IMR-90 (cell line): ENCODE measurements at places on chromosomes 5 and 9. TPM values are rescaled to one million over a fixed set of nuclear protein-coding genes. Genes with fewer than 3 reads are reported as not detected.

DNA sequence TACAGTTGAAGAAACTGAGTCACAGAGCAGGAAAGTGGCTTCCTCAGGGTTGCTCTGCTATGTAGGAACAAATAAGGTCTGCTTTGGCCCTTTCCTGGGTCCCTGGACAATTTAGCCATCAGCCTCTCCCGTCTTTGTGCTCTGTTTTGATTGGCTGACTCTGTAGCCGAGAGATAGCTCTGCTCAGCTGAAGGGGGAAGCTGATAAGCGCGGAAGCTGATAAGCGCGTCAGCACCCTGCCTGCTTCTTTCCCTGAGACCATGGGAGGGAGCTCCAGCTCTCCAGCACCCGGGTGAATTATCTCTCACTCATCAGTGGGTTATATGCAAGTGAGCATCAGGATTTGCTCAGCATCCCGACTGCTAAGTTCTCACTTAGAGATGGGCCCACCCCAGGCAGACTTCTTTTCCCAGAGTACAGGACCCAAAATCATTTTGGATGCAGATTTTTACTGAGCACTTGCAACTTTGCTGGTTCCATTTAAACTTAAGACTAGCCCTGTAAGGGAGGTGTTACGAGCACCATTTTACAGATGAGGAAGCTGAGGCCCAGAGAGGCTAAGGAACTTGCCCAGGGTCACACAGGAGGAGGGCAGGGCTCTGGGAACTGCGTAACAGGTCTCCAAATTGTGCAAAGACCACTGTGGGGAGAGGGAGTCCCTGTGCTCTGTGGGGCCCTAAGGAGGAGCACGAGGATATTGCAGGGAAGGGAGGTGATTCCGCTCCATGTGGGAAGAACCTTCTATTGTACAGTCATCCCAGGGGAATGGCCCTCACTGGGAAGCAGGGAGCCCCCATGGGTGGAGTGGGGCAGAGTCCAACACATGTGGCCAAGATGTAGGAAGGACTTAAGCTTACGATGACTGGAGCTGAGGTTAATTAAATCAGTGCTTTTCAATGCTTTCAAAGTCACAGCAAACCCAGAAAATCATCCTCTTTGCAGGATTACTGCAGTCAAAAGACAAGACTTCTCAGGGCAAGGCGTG is 83.7 kb upstream of the ORM1 start:
- H3K4me1 ChIP-seq, result no peaks in the 10 kb centered on the region
- H3K36me3 ChIP-seq, result peaks cover 20% of the 10 kb centered on the region; the same call in 1 of the 2 replicates
- H3K4me3 ChIP-seq, result no peak overlapping the region
- peak; percentile 66 for DNase-seq
- H3K27ac ChIP-seq, result no peak overlapping the region
- H3K27me3 ChIP-seq, result no peaks in the 10 kb centered on the region

GRCh38 chr9:74494490-74494889 is 2.6 kb upstream of the RORB start:
- no peak overlapping the region for H3K27ac ChIP-seq
- no peaks in the 10 kb centered on the region for H3K36me3 ChIP-seq
- no peak overlapping the region for H3K4me3 ChIP-seq
- no peaks in the 10 kb centered on the region for H3K4me1 ChIP-seq
- H3K27me3 ChIP-seq, result peaks cover 20% of the 10 kb centered on the region

- H3K4me3 ChIP-seq, result no peak overlapping the region
- H3K27ac ChIP-seq, result no peak overlapping the region
- no peaks in the 10 kb centered on the region for H3K36me3 ChIP-seq
- peaks cover 52% of the 10 kb centered on the region for H3K4me1 ChIP-seq
These were observed 8.4 kb downstream of the EEIG1 start for GRCh38 chr9:127972236-127972871.

DNA sequence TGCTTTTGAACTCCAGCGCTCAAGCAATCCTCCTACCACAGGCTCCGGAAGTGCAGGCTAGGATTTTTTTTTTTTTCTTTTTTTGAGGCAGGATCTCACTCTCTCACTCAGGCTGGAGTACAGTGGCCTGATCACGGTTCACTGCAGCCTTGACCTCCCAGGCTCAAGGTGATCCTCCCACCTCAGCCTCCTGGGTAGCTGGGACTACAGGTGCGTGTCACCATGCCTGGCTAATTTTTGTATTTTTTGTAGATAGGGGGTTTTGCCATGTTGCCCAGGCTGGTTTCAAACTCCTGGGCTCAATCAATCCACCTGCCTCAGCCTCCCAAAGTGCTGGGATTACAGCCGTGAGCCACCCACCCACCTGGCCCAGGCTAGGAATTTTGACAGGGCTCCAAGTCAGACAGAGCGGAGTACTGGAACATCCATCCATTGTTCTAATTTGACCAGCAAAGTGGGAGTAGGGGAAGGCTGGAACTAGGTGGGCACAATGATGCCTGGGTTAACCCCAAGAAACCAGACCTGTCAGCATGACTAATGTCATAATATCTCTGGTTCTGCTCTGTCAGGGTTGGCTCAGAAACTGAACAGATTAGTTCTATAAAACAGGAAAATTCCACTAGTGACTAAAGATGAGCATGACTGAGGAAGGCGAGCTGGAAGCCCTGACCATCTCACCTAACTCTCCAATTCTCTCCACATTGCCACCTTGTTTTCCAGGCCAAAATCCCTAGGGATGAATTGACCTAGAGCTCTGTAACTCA is 9.2 kb downstream of the ZBTB5 start:
- peaks cover 2% of the 10 kb centered on the region; the same call in 1 of the 2 replicates for H3K36me3 ChIP-seq
- H3K27me3 ChIP-seq, result no peaks in the 10 kb centered on the region
- H3K27ac ChIP-seq, result no peak overlapping the region

- H3K4me1 ChIP-seq, result peaks cover 6% of the 10 kb centered on the region
- H3K36me3 ChIP-seq, result no peaks in the 10 kb centered on the region
- no peak overlapping the region for H3K4me3 ChIP-seq
- no peak overlapping the region for H3K27ac ChIP-seq
- no peak for DNase-seq
- H3K27me3 ChIP-seq, result no peaks in the 10 kb centered on the region
These were observed 146.4 kb downstream of the GNAQ start for GRCh38 chr9:77885104-77885672.

- no peak overlapping the region for H3K4me3 ChIP-seq
- H3K4me1 ChIP-seq, result no peaks in the 10 kb centered on the region
- H3K36me3 ChIP-seq, result peaks cover 34% of the 10 kb centered on the region
- no peak for DNase-seq
- no peaks in the 10 kb centered on the region for H3K27me3 ChIP-seq
These were observed 57.9 kb upstream of the FBXW11 start for GRCh38 chr5:172064358-172064757.

DNA sequence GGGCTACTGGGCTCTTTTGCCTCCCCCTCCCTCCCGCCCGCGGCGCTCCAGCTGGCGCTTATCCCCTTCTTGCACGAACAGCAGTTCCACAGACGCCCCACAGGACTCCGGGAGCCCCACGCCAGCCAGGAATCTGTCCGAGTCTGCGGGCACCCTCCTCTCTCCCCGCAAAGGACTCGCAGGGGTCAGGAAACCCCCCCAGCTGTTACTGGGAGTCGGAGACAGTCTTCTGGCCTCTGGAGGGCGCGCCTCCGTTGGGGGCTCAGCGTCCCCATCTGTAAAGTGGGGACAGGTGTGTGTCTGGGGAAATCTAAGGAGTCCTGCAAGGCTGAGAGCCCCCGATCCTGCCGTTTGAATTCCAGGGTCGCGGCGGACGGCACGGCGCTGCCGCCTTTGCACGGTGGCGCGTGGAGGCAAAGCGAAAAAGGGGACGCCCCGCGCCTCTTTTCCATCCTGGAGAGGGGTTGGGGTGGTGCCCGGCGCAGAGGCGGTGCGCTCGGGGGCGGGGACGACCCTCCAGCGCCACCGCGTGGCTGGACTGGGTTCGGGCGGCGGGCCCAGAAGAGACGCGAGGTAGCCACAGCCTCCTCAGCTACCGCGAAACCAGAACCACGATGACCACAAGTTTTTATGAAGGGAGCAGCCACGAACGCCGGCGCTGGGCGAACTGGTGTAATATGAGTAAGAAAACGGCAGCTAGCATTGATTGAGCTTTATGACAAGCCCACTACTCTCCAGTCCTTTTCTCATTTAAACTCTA is 2.8 kb upstream of the CCIN start:
- H3K27ac ChIP-seq, result peak overlapping the region; percentile 35
- H3K36me3 ChIP-seq, result peaks cover 5% of the 10 kb centered on the region
- no peaks in the 10 kb centered on the region; the same call in 1 of the 2 replicates for H3K27me3 ChIP-seq
- H3K4me1 ChIP-seq, result peaks cover 28% of the 10 kb centered on the region
- peak; percentile 81 for DNase-seq

DNA sequence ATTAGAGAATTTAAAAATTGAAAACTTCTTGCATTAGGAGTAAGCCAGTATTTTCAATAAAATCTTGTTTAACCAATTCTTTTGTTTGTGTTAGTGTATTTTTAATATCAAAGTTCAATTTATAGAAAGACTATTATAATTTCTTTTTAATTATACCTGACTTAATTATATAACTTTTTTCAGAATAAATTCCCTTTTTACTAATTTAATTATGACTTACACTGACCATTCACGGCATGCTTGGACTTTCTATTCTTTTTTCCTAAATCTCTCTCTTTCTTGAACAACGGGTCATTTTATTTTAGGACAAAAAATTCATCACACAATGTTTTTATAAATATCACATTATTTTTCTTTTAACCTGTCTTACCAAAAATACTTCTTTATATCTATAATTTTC is 555.3 kb upstream of the PTGER4 start:
- no peaks in the 10 kb centered on the region for H3K27me3 ChIP-seq
- H3K4me3 ChIP-seq, result no peak overlapping the region
- H3K27ac ChIP-seq, result no peak overlapping the region
- H3K36me3 ChIP-seq, result no peaks in the 10 kb centered on the region

DNA sequence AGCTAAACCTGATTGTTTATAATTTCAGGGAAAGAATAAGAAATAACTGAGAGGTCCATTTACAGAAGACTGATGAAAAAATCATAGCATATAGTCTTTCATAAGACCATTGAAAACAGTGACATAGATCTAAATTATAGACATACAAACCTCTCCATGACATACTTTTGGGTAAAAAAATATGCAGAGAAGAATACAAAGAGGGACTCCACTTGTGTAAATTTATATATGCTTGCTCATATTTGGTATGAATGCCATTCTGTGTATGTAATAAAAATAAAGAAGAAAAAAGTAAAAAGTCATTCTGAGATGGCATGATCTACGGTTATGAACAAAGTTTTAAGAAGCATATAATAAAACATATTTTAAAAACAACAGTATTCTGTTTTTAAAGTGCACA is 310.7 kb downstream of the ASTN2 start:
- H3K36me3 ChIP-seq, result no peaks in the 10 kb centered on the region
- H3K27me3 ChIP-seq, result no peaks in the 10 kb centered on the region
- DNase-seq, result no peak
- H3K27ac ChIP-seq, result no peak overlapping the region
- H3K4me3 ChIP-seq, result no peak overlapping the region
- 0 out of 2 replicates have a peak, but pooled peaks cover 1% of the 10 kb centered on the region for H3K4me1 ChIP-seq

DNA sequence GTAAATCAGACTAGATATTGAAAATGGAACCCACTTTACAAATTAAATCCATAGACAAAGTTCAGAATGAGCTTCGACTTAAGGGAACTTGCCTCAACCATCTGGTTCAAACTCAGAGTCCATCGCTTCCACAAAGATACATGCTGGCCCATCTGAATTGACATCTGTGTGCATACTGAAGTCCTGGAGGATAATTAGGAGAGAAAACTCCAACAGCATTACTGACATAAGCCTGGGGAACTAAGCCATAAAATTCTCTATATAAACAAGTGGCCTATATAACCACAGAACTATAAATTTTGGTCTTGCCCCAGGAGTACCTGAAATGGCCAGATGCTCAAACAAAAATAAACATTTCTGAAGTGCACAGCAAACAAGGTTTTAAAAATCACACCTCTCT is 94.4 kb downstream of the IZUMO3 start:
- DNase-seq, result no peak
- no peaks in the 10 kb centered on the region for H3K4me1 ChIP-seq
- no peaks in the 10 kb centered on the region for H3K36me3 ChIP-seq

DNA sequence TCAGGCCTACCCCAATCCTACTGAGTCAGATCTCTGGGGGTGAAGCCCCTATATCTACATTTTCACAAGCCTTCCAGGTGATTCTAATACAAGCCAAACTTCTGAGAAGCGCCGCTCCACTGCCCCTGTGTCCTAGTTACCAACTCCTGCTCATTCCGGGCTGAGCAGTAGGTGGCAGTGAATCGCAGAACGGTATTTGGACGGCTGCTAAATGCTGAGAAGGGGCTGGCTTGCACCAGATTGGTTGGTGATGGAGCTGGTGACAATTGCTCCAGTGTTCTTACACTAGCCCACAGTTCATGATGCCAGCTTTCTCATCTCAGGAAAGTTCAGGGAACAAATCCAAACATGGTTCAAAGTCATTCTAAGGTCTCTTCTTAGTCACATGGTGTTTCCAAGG is 31.1 kb upstream of the FGF1 start:
- DNase-seq, result peak; percentile 51
- H3K36me3 ChIP-seq, result no peaks in the 10 kb centered on the region
- H3K4me1 ChIP-seq, result peaks cover 5% of the 10 kb centered on the region; the same call in 1 of the 2 replicates
- H3K27ac ChIP-seq, result no peak overlapping the region
- H3K27me3 ChIP-seq, result no peaks in the 10 kb centered on the region
- no peak overlapping the region for H3K4me3 ChIP-seq

DNA sequence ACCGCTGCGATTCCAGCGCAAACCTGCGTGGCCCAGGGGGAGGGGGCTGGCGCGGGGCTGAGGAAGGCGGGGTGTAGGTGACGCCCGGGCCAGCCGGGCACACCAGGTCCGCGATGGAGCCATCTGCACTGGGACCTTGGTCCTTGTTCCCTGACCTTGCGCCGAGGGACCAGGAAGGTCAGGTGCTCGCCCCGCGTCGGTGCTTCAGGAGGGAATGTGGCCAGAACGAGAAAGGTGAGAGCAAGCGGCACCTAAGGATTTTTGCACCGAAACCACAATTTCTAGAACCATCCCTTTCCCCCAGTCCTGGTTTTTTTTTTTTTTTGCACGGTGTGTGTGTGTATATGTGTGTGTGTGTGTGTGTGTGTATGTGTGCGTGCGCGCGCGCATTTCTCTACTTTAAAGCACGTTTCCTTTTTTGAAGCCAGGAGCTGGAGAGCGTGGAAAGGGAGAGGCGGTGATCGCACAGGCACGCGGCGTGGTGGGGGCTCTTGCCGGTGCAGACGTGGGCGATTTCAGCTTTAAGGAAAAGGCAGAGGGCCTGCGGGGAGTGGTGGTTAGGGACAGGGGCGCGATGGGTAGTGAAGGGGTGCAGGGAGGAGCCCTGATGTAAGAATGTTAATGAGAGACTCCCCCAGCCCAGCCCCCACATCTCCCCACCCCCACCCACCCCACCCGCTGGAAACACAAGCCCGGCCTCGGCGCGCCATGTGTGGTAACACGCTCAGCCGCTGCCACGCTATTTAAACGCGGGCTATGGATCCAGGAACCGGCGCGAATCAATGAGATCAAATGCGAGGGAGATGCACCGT is at the start of gene NPR3:
Gene NPR3, plus strand, starts transcription at position 772 of the 812 bp plus-strand sequence. CDS start 456 bp downstream, outside the sequence.
- H3K27ac ChIP-seq, result peak within 1 kb of the TSS; percentile 80
- H3K27me3 ChIP-seq, result no peaks in the 10 kb centered on the region
- H3K4me3 ChIP-seq, result peak within 1 kb of the TSS; percentile 84

TAF11L6 gene
- total RNA-seq, result not detected in 2 replicates

OR13J1 gene
- total RNA-seq, result not detected in 2 replicates

ANKRD18A gene
- total RNA-seq, result not detected in 2 replicates

TMEM171 gene
- 3.0 and 3.3 TPM in 2 replicates for total RNA-seq

SPATA31A1 gene
- not detected in 2 replicates for total RNA-seq

DELE1 gene
- total RNA-seq, result 26.1 and 28.0 TPM in 2 replicates

ATP6V0E1 gene
- 277 and 299 TPM in 2 replicates for total RNA-seq

ITGA2 gene
- total RNA-seq, result 83.6 and 93.4 TPM in 2 replicates
